ENCODE measurements at places on chromosomes 11 and 22.

DNA sequence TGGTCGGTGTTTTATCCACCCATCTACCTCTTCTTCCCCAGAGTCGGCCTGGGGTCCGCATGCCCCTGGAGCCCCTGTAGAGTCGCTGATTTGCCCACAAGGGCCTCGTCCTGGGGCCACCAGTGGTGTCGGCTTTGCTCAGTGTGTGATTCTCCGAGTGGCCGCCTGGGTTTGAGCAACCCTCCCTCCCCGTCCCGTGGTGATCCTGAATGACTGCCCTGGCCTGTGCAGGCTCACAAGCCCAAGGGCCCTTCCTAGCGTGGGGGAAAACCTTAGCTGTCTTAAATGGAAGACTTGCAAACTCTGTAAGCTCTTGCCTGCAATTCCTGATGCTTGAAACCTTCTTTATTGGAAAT, 128.3 kb downstream of the OSBP2 start:
- no peak for DNase-seq

GRCh38 chr22:23503736-23504440, 76.2 kb downstream of the IGLL1 start:
- DNase-seq = no peak

GRCh38 chr11:78000193-78000592, 5.7 kb upstream of the INTS4 start:
- DNase-seq = no peak

GRCh38 chr22:48605856-48606481, 1221.7 kb downstream of the BRD1 start:
- no peak for DNase-seq

DNA sequence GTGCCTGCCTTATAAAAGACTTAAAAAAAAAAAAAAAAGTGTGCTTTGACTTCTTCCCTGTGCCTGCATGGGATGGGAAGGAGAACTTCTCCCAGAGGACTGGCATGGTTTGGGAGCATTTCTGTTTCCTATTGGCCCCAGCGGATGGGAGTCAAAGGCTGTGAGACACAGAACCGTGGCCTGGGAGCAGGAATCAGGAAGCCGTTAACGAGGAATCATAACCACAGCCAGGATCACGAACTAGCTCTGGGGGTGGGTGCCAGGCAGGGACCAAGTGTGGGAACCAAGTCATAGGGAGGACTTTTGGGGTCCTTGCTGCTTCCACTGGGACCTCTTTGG, 526 bp downstream of the C1QTNF6 start:
- peak; percentile 49 for DNase-seq

DNA sequence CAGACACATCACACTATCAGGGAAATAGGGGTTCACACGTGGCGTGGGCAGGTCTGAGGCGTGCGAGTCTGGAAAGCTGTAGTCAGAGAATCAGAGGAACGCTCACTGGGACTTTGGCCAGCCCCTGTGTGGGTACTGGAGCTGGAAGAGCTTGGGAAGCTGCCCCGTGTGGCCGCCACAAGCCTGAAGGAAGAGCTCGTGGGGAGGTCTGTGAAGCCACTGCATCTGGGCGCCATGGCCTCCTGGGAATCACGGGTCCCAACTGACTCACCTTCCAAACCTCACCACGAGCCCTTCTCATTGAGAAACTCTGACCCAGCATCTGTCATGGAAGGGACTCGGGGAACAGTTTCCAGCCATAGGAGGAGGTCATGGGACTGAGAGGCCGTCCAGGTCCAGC, 5.9 kb upstream of the MRGPRF start:
- DNase-seq = no peak

- DNase-seq = no peak
Measured at GRCh38 chr11:29511394-29511793, 505.4 kb downstream of the KCNA4 start.
